ENCODE measurements at places on chromosomes 7 and 10.
A peak's percentile ranks its signal among the peaks of the same experiment; 100 is the strongest.

DNA sequence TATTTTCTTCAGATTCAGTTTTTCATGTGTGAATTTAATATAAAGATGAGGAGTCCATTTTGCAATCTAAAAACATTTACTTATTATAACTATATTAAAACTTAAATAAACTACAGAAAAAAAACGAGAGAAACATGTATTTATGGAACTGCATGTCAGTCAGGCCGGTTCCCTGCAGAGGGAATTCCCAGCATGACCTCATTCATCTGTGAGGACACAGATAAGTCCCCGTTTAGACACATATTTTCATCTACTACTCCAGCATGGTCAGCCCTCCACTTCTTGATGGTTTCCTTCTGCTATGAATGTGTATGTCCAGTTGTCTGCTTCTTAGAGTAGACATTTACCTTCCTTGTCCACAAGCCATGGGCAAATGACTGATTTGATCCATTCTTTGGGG lies 339.1 kb downstream of the SEMA3D start:
- DNase-seq = no peak

DNA sequence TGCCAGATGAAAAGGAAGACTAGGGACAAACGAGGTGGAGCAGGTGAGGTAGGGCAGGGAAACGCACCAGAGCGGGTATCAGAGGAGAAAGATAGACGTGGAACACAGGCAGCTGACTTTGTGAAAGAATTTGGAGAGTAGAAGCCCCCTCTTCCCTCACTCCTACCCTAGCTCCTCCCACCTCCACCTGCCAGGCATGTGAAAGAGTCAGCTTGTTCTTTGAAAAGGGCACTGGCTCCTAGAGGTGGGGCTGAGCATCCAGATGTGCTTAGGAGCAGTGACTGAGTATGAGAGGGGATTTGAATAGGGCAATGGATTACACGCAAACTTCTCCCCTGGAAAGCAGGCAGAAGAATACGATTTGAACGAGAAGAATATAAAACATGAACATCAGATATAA lies 174.2 kb upstream of the INHBA start:
- DNase-seq = no peak

DNA sequence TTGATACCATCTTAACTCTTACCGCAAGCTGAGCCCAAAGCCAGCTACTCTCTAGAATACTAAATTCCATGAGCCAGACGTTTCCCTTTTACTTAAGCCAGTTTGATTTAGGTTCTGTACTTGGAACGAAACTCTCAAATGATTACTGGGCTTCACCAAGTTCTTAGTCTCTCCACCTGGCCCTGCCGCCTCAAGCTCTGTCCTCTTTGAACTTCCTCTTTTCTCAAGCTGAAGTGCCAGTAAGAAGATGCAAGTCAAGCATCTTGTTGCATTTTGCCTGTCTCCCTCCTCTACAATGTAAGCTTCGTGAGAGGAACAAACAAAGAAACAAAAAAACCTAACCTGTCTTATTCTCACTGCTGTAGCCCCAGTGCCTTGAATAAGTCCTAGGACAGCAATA lies 358.2 kb upstream of the NPVF start:
- DNase-seq = no peak

- DNase-seq = no peak
Measured at GRCh38 chr10:78981257-78981969, 87.4 kb upstream of the ZMIZ1 start.

DNA sequence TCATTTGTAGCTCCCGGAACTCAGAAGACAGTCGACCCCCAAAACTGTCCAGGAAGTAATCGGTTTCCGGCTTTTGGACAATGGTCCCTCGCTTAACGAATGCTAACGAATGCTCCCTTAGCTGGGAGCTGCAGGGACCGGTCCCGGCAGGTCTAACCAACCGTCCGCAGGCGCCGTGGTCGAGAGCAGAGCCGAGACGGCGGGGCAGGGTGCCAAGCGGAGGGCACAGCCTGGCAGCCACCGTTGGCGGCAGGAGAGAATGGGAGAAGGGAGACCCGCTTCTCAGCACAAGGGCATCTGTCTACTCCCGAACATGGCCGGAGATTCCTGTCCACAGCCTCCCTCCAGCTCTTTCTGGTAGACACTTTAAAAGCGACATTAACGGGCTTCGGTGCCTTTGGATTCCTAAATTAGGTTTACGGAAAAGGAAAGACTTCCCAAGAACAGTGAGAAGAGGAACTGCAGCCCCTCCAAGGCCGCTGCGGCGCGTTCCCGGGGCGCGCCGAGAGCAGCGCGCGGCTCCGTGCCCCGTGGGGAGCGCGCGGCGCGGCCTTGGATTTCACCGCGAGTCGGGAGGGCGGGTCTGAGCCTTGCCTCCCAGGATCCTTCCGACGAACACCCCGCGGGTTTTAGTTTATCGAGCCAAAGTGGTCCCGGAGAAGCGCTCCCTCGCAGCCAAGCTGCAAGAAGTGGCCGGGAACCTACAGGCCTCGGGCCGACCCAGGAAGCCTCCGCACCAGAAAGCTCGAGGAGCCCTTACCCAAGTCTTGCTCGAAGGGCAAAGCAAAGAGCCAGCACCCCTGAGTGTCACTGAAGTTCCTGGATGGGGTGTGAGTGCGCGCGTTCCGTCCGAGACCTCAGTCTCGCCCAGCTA lies 3.6 kb upstream of the TBX20 start:
- no peak for DNase-seq

DNA sequence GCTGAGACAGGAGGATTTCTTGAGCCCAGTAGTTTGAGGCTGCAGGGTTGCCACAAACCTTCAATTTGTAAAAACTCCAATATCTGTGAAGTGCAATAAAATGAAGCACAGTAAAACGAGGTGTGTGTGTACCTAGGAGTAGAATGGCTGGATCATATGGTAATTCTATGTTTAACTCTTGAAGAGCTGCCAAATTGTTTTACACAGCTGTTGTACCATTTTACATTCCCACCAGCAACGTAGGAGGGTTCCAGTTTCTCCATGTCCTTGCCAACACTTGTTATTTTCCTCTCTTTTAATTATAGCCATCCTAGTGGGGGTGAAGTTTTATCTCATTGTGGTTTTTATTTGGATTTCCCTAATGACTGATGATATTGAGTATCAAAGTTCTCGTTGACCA lies 16.2 kb downstream of the PLEKHA1 start:
- DNase-seq = no peak

GRCh38 chr7:95472581-95473161 lies 13.1 kb upstream of the ASB4 start:
- peak; percentile 91 for DNase-seq

GRCh38 chr7:130384371-130384801 lies 4.1 kb downstream of the CPA1 start:
- no peak for DNase-seq

DNA sequence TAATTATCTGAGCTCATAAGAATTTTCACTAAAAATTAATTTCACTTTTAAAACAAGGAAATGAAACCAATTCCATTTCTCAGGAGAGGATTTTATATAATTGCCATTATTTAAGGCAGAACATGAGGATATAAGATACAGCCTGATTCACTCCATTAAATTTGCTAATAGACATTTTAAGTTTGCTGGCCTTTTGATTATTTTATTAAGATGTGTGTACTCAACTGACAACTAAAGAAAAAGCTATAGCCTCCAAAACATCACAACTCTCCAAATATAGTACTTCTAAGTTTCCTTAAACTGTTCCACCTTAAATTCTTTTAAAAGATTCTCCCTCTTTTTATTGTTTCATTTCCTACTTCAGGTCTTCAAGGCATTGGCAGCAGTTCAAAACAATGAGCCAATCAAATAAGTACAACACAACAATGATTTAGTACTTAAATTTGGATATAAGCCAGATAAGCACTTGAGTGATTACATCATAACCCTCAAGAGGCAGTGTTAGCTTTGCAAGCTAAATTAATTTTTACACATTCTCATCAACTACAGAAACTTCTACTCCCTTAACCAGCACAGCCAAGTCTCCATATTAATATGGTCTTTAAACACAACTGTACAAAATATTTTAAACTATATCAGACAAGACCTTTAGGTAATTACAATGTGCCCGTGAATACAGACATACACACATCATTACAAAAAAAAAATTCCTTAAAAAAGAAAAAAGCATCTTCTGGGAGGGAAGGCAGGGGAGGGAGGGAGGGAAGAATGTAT lies 121.8 kb downstream of the KMT2C start:
- DNase-seq = peak; percentile 86

GRCh38 chr7:68078157-68078710 lies 1081.6 kb downstream of the TYW1 start:
- DNase-seq = no peak

- peak; percentile 78 for DNase-seq
Measured at GRCh38 chr10:7519351-7519750, 108.5 kb upstream of the SFMBT2 start.

- DNase-seq = no peak
Measured at GRCh38 chr7:64494912-64495461, 67.9 kb downstream of the ZNF680 start.

DNA sequence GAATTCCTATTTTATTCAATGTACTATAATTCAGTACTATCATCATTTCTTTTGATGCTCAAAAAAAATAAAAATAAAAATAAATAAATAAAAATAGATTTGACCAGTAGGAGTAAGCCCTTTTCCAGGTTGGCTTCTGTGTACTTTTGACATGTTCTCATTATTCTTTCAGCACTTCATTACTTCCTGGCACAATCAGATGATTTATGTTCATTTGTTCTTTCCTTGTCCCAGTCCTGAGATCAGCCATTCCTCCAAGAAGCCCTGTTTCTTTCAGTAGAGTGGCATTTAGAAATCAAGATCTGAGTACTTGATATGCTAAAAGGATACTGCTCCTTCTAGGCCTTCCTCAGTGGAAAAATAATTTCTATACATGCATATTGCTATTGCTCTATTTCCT lies 20.9 kb downstream of the ARL4A start:
- DNase-seq = no peak

GRCh38 chr7:157739031-157739430 lies 402.2 kb downstream of the DNAJB6 start:
- no peak for DNase-seq

GRCh38 chr10:79255007-79255507 lies 92.2 kb upstream of the PPIF start:
- no peak for DNase-seq

- DNase-seq = peak; percentile 85
Measured at GRCh38 chr10:6141296-6142151, 52.7 kb downstream of the RBM17 start.

- DNase-seq = no peak
Measured at GRCh38 chr7:157709531-157710251, 372.9 kb downstream of the DNAJB6 start.

DNA sequence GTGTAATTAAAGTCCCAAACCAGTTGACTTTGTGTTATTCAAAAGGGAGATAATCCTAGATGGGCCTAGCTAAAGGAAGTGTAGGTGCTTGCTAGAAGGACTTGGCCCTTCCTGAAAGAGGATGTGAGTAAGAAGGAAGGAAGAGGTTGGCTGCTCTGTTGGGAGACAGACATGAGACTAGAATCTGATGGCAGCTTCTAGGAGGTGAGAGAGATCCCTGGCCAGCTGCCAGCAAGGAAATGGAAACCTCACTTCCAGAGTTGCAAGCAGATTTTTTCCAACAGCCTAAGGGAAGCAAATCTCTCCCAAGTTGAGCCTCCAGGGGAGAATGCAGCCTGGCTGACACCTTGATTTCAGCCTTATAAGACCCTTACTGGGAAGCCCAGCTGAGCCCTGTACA lies 368.4 kb upstream of the ZMIZ1 start:
- DNase-seq = peak; percentile 40

GRCh38 chr10:14674376-14675050 lies 100.2 kb downstream of the FAM107B start:
- DNase-seq = no peak

- DNase-seq = no peak
Measured at GRCh38 chr7:151139791-151140190, 27.7 kb downstream of the GBX1 start.

DNA sequence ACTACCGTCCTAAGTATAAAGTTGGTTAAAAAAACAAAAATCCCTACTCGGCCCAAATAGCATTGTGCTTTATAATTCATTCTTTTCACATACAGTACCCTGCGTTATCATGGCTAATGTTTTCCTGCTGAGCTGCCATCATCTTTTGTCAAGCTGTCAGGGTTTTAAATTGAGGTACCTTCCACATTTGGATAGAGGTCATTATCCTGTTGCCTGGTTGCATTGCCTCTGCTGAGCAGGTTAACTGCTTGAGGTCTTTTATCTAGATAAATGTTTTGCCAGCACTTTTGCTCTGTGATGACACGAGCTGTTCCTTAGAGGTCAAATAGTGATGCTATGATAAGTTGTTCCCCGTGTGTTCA lies 94.4 kb upstream of the FZD1 start:
- no peak for DNase-seq

DNA sequence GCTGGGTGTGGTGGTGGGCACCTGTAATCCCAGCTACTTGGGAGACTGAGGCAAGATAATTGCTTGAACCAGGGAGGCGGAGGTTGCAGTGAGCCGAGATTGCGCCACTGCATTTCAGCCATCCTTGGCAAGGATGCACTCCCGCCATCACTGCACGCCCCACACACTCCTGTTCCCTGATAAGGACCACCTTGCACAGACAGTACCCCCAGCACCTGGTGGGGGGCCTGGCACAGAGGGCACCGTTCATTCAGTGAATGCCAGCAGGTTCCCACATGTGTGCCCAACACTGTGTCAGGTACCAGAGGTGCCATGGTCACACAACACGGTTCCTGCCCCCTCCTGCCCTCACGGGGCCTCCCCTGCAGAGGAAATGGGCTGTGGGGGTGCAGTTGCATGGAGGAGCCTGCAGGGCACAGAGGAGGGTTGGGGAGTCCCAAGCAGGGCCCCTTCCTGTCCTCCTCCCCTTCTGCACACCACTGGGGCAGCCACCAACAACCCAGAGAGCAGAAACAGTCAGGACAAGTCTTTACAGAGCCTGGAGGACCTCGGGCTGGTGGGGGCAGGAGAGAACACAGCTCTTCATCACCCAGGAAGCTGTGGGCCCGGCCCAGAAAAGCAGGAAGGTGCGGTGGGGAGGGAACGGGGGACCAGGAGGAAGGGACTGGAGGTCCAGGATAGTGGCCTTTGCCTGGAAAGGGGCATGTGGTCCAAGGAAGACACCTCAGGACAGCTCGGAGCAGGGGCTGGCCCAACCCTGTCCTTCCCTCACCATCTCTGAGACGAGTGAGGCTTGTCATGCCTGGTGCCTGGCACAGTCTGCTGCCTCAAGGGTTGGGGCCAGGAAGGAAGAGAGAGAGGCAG lies 7.1 kb downstream of the CRYGN start:
- no peak for DNase-seq

GRCh38 chr10:77608281-77608680 lies 29.3 kb downstream of the KCNMA1 start:
- no peak for DNase-seq
